Fibroblast of lung (primary cell): ENCODE measurements at places on chromosomes 7 and 10.

DNA sequence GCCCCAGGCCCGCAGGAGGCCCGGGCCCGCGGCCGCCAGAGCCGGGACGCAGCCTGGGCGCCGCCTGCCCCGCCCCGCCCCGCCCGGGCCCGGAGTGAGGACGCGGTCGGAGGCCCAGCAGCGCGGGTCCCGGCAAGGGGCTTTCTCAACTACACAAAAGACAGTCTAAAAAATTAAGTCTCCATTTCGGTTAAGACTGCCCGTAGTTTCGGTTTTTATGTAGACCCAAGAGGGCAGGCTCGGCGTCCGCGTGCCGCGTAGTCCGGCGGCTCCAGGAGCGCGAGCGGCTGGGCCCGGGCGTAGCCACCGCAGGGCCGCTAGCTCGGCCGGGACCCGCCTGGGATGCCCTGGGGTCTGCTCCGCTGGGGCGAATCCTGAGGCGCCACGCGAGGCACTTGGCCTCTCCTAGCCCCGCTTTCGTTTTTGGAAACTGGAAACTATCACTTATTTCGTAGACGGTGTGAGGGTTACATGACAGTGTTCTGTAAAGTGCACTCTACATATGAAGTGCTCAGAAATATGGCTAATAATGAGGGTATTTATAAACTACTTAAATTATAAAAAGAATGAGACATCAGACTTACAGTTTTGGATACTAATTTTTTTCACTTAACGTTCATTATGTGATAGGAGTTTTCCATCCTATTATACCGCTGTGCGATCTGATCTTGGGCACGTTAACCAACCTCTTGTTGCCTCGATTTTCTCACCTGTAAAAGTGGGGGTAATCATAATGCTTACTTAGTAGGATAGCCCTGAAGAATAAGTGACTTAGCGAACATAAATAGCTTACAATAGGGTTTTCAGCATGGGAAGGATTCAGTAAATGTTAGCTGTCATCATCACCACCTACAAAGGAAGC lies 573 bp downstream of the BLVRA start:
- DNase-seq, result peak; percentile 46

DNA sequence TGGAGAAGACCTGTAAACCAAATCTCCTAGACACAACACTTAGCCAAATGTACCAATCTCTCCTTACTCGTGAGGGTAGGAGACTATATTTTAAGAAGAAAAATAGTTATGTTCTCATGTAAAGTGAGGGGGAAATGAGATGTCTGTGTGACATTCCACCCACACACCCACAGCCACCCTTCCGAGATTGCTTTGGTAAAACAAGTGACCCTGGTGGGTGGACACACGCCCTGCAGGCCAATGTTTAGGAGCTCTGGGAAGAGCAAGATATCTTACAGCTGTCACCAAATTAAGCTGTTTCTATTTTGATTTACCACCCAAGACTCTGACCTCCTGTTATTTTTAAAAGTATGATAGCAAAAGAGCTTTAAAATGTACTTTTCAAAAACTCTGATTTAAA lies 147.2 kb upstream of the PFKP start:
- DNase-seq, result no peak

- DNase-seq, result no peak
Measured at GRCh38 chr7:105377903-105378302, 10.8 kb downstream of the SRPK2 start.

DNA sequence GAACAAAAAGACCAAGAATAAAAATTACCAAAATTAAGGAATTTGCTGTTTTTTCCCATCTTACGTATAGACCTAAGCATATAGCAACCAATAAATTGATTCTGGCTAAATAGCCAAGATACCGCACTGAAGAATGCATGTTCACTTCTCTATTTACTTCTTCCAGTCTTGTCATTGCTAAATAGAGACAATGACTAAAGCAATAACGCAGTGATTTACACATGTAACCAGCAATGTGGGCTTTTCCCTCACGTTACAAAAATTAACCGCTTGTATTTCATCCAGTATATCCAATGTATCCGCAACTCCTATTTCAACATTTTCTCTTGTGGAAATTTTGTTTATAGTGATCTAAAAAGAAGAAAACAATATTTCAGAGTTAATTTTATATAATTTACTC lies 5.6 kb downstream of the TMEM168 start:
- no peak for DNase-seq

- DNase-seq, result peak; percentile 16
Measured at GRCh38 chr7:133135451-133135850, 53.6 kb upstream of the CHCHD3 start.

GRCh38 chr7:124649397-124650014 lies 116.1 kb downstream of the GPR37 start:
- peak; percentile 41 for DNase-seq

DNA sequence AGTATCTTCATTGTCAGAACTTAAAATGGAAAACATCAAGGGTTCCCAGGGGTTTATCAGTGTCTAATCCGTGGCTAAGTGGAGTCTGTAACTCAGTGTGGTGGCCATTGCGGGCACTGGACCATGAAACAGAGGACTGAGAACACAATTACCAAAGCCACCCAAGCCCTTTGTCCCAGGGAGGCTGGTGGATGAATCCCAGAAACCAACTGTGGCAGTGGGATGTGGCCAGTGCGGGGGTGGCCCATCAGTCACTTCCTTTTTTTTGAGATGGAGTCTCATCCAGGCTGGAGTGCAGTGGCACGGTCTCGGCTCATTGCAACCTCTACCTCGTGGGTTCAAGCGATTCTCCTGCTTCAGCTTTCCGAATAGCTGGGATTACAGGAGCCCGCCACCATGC lies 61.8 kb downstream of the TACC2 start:
- DNase-seq, result no peak

DNA sequence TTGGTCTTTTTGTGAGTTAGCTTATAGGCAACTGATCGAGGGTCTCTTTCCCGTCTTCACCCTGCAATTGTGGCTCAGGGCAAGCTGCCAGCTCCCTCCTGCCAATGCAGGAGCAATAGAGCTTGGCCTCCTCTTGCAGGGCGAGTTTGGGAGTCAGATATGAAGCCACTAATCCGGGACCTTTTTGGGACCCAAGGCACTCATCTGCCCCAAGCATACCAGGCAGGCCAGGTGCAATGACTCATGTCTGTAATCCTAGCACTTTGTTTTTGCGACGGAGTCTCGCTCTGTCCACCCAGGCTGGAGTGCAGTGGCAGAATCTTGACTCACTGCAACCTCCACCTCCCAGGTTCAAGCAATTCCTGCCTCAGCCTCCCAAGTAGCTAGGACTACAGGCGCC lies 21.1 kb downstream of the LIMK1 start:
- peak; percentile 67 for DNase-seq
